Activated B cell treated with CpG ODN at 0.5 μM for 24 hours (primary cell): ENCODE measurements at places on chromosomes 13 and 19.

DNA sequence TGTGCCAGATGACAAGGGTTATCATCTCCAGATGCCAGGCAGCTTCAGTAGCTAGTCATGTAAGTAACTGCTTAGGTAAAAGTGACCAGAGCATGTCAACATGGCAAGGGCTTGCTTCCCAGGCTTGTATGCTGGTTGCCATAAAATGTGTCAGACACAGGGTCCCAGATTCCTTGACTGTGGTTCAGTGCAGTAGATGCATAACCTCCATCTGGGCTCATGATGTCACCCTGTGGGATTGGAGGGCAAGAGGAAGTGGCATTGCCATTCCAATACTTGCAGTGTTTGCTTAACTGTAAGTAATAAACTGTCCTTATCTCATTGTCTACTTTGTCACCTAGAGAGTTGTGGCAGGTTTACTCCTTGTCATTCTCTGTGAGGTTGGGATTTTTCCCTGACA is 226.8 kb downstream of the PCDH17 start:
- DNase-seq = no peak
- no peak overlapping the region for H3K4me3 ChIP-seq
- H3K36me3 ChIP-seq = no peaks in the 10 kb centered on the region
- H3K27me3 ChIP-seq = no peaks in the 10 kb centered on the region
- H3K4me1 ChIP-seq = no peaks in the 10 kb centered on the region

- no peak overlapping the region for H3K4me3 ChIP-seq
- no peaks in the 10 kb centered on the region for H3K27me3 ChIP-seq
- no peak overlapping the region for H3K27ac ChIP-seq
- peaks cover 7% of the 10 kb centered on the region for H3K36me3 ChIP-seq
- DNase-seq = no peak
- no peaks in the 10 kb centered on the region for H3K4me1 ChIP-seq
These were observed 57.4 kb downstream of the ZNF728 start for GRCh38 chr19:22945560-22945959.

DNA sequence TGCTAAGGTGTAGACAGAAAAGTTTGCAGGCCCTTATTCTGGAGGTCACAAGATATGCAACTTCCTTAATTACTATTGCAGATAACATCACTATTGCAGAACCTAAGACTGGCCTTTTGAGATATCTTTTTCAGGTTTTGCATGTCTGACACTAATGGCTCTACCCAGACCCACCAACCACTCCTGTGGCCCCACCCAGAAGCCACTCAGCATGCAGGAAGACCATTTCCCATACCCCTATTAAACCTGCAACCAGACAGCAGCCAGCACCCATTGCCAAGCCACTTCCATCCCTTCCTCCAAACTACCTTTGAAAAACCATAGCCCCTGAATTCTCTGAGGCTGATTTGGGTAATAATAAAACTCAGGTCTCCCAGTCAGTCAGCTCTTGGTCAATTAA is 297.6 kb downstream of the SLITRK6 start:
- H3K4me1 ChIP-seq = no peaks in the 10 kb centered on the region
- H3K27me3 ChIP-seq = no peaks in the 10 kb centered on the region
- H3K4me3 ChIP-seq = no peak overlapping the region
- no peak overlapping the region for H3K27ac ChIP-seq

GRCh38 chr19:45899919-45900589 is 2.4 kb downstream of the MYPOP start:
- peaks cover 33% of the 10 kb centered on the region for H3K36me3 ChIP-seq
- peaks cover 33% of the 10 kb centered on the region for H3K4me1 ChIP-seq
- no peak overlapping the region for H3K4me3 ChIP-seq
- H3K27ac ChIP-seq = no peak overlapping the region
- no peaks in the 10 kb centered on the region for H3K27me3 ChIP-seq
- no peak for DNase-seq

DNA sequence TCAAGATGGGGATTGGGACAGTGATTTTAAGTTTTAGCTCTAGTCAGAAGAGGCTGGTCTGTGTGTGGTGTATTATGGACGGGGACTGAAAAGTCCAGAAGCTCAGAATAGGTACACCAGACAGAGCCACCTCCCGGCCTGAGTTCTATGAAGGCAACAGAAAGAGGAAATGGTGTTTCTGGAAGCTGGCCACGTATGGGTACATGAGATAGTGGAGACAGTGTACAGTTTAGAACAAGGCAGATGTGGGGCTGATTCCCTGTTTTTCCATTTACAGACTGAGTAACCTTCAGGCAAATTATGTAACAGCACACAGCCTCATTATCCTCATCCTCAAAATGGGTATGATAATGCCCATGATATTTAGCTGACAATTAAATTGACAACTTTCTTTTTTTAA is 1.3 kb downstream of the ZNF175 start:
- peaks cover 44% of the 10 kb centered on the region for H3K4me1 ChIP-seq
- no peaks in the 10 kb centered on the region for H3K27me3 ChIP-seq
- DNase-seq = no peak
- peaks cover 46% of the 10 kb centered on the region for H3K36me3 ChIP-seq
- peak overlapping the region; percentile 96 for H3K4me3 ChIP-seq
- peak overlapping the region; percentile 52 for H3K27ac ChIP-seq

GRCh38 chr13:65844266-65844841 is 1385.8 kb downstream of the PCDH9 start:
- DNase-seq = no peak
- H3K36me3 ChIP-seq = no peaks in the 10 kb centered on the region
- no peaks in the 10 kb centered on the region for H3K27me3 ChIP-seq
- H3K27ac ChIP-seq = no peak overlapping the region
- no peaks in the 10 kb centered on the region for H3K4me1 ChIP-seq

GRCh38 chr13:46663206-46664037 is 110.5 kb downstream of the LRCH1 start:
- H3K4me1 ChIP-seq = peaks cover 73% of the 10 kb centered on the region
- no peak for DNase-seq
- peaks cover 16% of the 10 kb centered on the region for H3K36me3 ChIP-seq
- H3K27me3 ChIP-seq = no peaks in the 10 kb centered on the region

GRCh38 chr13:86085890-86086289 is 286.7 kb upstream of the SLITRK6 start:
- H3K27ac ChIP-seq = no peak overlapping the region
- no peaks in the 10 kb centered on the region for H3K36me3 ChIP-seq
- H3K27me3 ChIP-seq = no peaks in the 10 kb centered on the region
- no peak overlapping the region for H3K4me3 ChIP-seq
- no peaks in the 10 kb centered on the region for H3K4me1 ChIP-seq

DNA sequence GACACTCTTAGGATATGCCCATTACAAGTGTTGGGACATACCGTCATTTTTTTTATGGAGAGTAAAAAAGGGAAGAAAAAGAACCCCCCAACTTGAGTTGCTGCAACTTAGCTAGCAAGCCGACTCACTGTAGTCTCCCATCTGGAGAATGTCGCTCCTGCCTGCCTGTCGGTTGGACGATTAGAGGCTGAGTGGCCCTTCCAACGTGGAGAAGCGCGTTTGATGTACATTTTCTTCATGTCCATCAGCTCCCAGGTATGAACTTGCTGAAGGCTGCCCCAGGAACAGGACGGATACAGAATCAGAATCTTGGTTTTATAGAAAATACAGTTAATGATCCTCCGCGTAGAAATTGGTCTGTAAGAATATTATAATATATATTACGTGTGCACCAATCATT is 189.0 kb upstream of the SOX1 start:
- peaks cover 3% of the 10 kb centered on the region for H3K27me3 ChIP-seq
- no peak for DNase-seq
- no peak overlapping the region for H3K27ac ChIP-seq
- no peaks in the 10 kb centered on the region for H3K4me1 ChIP-seq
- no peak overlapping the region for H3K4me3 ChIP-seq

- H3K27me3 ChIP-seq = peaks cover 22% of the 10 kb centered on the region
- H3K4me3 ChIP-seq = no peak overlapping the region
These were observed 9.2 kb downstream of the KANK3 start for GRCh38 chr19:8333767-8334457.

- no peaks in the 10 kb centered on the region for H3K4me1 ChIP-seq
- no peak for DNase-seq
- no peak overlapping the region for H3K27ac ChIP-seq
- H3K27me3 ChIP-seq = peaks cover 32% of the 10 kb centered on the region
- H3K36me3 ChIP-seq = no peaks in the 10 kb centered on the region
These were observed 25.6 kb upstream of the GAS6 start for GRCh38 chr13:113889467-113889866.

- H3K4me1 ChIP-seq = peaks cover 7% of the 10 kb centered on the region
- peaks cover 16% of the 10 kb centered on the region for H3K36me3 ChIP-seq
- no peaks in the 10 kb centered on the region for H3K27me3 ChIP-seq
These were observed 54.8 kb downstream of the ABCC4 start for GRCh38 chr13:95246292-95247082.

DNA sequence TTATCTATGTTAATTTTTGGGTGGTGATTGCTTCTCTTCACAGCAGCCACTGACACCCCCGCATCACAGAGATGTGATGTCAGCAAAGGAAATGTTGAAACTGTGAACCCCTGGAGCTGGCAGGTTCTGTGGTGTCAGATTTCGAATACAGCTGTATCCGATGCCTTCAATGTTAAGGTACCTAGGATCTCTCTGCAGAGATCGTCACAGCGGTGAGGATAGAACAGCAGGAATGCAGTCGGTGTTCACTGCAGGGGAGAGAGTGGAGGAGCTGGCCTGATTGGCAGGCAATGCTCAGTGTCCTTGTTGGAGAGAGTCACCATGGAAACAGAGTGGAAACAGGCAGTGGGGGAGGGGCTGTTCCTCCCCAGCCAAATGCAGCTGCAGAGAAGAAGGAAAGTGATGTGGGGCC is 79.5 kb upstream of the ZNF835 start:
- H3K36me3 ChIP-seq = no peaks in the 10 kb centered on the region
- no peak overlapping the region for H3K27ac ChIP-seq
- H3K4me3 ChIP-seq = no peak overlapping the region
- DNase-seq = no peak
- H3K27me3 ChIP-seq = no peaks in the 10 kb centered on the region

GRCh38 chr19:1690699-1691307 is 38.4 kb upstream of the TCF3 start:
- no peaks in the 10 kb centered on the region for H3K36me3 ChIP-seq
- no peak overlapping the region for H3K27ac ChIP-seq
- H3K27me3 ChIP-seq = peaks cover 36% of the 10 kb centered on the region
- peak; percentile 60 for DNase-seq

DNA sequence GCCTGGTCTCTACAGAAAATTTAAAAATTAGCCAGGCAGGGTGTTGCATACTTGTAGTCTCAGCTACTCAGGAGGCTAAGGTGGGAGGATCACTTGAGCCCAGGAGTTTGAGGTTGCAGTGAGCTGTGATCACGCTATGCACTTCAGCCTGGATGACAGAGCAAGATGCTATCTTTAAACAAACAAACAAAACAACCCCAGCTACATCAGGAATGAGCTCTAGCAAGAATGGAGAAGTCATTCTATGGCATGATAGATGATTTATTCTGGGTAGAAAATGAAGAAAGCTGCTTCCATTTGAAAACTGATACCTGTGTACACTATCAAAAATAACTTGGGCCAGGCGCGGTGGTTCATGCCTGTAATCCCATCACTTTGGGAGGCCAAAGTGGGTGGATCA is 15.8 kb upstream of the SHISA2 start:
- DNase-seq = no peak
- H3K4me3 ChIP-seq = no peak overlapping the region
- H3K27ac ChIP-seq = no peak overlapping the region

GRCh38 chr19:35501684-35502083 is 11.4 kb upstream of the KRTDAP start:
- H3K4me3 ChIP-seq = no peak overlapping the region
- no peaks in the 10 kb centered on the region for H3K4me1 ChIP-seq
- H3K27ac ChIP-seq = no peak overlapping the region
- H3K27me3 ChIP-seq = peaks cover 26% of the 10 kb centered on the region
- DNase-seq = no peak

- H3K4me1 ChIP-seq = no peaks in the 10 kb centered on the region
- no peak overlapping the region for H3K4me3 ChIP-seq
- no peaks in the 10 kb centered on the region for H3K36me3 ChIP-seq
- no peak for DNase-seq
- no peaks in the 10 kb centered on the region for H3K27me3 ChIP-seq
These were observed 211.0 kb upstream of the ZNF536 start for GRCh38 chr19:30161021-30161655.

GRCh38 chr13:112902101-112902651 is 66.8 kb upstream of the MCF2L start:
- DNase-seq = no peak
- H3K36me3 ChIP-seq = peaks cover 25% of the 10 kb centered on the region
- H3K4me3 ChIP-seq = no peak overlapping the region
- peaks cover 3% of the 10 kb centered on the region for H3K27me3 ChIP-seq

- peak overlapping the region; percentile 56 for H3K4me3 ChIP-seq
- H3K36me3 ChIP-seq = peaks cover 14% of the 10 kb centered on the region
- DNase-seq = no peak
- no peak overlapping the region for H3K27ac ChIP-seq
These were observed 3.4 kb upstream of the GRWD1 start for GRCh38 chr19:48442116-48443035.

- DNase-seq = no peak
- H3K4me1 ChIP-seq = peaks cover 16% of the 10 kb centered on the region
- no peak overlapping the region for H3K27ac ChIP-seq
- peaks cover 19% of the 10 kb centered on the region for H3K27me3 ChIP-seq
These were observed 4.3 kb upstream of the ZNF813 start for GRCh38 chr19:53463263-53463662.

DNA sequence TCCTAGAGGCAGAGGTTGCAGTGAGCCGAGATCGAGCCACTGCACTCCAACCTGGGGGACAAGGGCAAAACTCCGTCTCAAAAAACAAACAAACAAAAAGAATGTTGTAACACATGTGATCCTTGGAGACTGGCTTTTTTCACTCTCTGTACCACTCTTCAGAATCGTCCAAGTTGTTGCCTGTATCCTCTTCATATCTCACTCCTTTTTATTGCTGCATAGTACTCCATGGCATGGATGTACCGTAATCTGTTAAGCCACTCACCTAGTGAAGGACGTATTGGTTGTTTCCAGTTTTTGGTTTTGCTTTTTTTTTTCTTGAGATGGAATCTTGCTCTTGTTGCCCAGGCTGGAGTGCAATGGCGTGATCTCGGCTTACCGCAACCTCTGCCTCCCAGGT is 7.0 kb upstream of the CD22 start:
- H3K27ac ChIP-seq = peak overlapping the region; percentile 82
- no peak for DNase-seq
- H3K4me3 ChIP-seq = no peak overlapping the region
- no peaks in the 10 kb centered on the region for H3K36me3 ChIP-seq

DNA sequence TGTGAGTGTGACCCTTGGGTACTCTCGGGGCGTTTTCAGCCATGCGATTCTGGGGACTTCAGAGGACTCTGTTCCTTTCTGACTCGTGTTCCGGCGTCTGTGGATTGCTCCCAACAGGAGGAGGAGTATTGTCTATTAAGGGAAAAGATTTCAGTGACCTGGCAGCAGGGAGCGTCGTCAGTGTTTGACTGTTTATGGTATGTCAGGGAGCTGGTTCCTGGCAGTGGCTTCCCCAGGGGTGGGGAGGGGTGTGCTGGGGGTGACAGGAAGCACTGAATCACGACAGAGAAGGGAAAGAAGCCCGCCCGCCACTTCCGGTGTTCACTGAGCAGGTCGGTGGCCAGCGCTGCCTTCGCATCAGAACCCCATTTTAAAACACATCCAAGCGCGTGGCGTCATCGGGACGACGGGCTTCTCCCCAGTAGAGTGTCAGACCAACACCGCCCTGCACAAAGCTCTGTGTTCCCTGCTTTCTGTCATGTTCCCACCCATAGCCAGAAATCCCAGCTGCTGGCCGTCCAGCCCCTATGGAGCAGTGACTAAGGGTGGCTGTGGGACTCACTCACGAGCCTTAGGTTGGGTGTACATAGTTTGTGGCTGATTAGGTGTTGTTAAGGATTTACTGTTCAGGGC is 33.8 kb downstream of the COL4A2 start:
- DNase-seq = no peak
- H3K27me3 ChIP-seq = peaks cover 15% of the 10 kb centered on the region
- peak overlapping the region; percentile 52 for H3K27ac ChIP-seq
- peaks cover 20% of the 10 kb centered on the region for H3K4me1 ChIP-seq

GRCh38 chr13:21005193-21005592 is 56.2 kb downstream of the LATS2 start:
- H3K4me3 ChIP-seq = no peak overlapping the region
- no peaks in the 10 kb centered on the region for H3K36me3 ChIP-seq
- no peaks in the 10 kb centered on the region for H3K27me3 ChIP-seq
- DNase-seq = no peak
